SJSA1 (cell line): ENCODE measurements at places on chromosomes 5 and 9.

GRCh38 chr5:124871303-124871702 is 124.9 kb upstream of the ZNF608 start:
- DNase-seq = no peak

- DNase-seq = no peak
Measured at GRCh38 chr5:145826895-145827674, 8.1 kb downstream of the PRELID2 start.

DNA sequence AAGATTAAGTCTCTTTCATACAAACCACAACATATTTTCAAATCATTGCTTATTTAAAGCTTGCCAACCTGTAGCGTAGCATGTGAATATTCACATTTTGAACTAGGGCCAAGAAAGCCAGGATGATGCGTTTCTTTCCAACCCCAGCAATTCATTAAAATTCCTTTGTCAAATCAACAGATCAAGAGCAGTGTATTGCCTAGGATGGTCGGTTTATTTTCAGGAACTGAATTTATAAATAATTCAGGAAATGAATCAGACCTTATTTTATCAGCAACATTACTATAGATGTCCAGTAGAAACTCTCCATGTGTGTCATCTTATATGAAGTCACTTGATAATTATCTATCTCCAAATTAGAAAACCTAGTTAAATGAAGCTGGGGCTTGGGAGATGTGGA is 13.2 kb upstream of the AUH start:
- peak; percentile 37 for DNase-seq

GRCh38 chr5:72584466-72584865 is 77.3 kb upstream of the ZNF366 start:
- DNase-seq = no peak

DNA sequence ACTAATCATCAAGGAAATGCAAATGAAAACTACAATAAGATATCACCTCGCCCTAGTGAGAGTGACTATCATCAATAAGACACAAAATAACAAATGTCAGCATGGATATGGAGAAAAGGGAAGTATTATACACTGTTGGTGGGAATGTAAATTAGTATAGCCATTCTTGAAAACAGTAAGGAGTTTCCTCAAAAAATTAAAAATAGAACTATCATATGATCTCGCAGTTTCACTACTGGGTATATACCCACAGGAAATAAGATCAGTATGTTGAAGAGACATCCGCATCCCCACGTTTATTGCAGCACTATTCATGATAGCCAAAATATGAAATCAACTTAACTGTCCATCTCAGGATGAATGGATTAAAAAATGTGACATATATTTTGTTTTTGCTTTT is 31.6 kb upstream of the STK32A start:
- no peak for DNase-seq

GRCh38 chr5:135534609-135535419 is 950 bp downstream of the NEUROG1 start:
- DNase-seq = no peak

DNA sequence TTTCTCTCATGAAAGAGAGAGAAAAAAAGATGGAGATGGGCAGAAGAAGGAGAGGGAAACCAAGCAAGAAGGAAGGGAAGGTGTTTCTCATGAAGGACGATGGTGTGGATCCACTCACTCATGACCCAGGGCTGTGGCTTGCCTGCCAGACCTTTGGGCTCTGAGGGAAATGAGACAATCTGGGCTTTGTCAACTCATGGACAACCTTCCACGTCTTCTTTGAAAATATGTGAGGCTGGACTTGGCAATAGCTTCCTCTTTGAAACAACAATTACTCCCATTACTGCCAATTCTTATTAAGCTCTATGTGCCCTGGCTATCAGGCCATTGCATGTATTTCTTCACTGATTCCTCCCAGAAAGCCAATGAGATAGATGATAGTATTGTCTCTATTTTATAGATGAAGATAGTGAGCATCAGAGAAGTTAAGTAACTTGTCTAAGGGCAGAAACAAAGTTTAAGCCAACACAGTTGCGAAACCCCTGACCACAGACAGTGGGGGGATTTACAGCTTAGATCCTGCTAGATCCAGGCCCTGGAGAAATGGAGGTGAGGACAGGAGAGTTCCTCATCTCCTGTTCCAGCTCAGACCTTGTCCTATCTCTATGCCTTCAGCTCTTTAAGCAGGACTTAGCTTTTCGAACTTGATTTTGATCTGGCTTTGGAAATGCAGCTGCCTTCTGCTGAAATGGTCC is 132.4 kb downstream of the GCNT1 start:
- no peak for DNase-seq

GRCh38 chr9:136029556-136029955 is 65.5 kb downstream of the NACC2 start:
- no peak for DNase-seq

GRCh38 chr5:149944666-149945065 is at the start of gene PDE6A:
Gene PDE6A (minus strand): TSS chr5:149944793. CDS start chr5:149944673, 120 bp downstream.
- no peak for DNase-seq

DNA sequence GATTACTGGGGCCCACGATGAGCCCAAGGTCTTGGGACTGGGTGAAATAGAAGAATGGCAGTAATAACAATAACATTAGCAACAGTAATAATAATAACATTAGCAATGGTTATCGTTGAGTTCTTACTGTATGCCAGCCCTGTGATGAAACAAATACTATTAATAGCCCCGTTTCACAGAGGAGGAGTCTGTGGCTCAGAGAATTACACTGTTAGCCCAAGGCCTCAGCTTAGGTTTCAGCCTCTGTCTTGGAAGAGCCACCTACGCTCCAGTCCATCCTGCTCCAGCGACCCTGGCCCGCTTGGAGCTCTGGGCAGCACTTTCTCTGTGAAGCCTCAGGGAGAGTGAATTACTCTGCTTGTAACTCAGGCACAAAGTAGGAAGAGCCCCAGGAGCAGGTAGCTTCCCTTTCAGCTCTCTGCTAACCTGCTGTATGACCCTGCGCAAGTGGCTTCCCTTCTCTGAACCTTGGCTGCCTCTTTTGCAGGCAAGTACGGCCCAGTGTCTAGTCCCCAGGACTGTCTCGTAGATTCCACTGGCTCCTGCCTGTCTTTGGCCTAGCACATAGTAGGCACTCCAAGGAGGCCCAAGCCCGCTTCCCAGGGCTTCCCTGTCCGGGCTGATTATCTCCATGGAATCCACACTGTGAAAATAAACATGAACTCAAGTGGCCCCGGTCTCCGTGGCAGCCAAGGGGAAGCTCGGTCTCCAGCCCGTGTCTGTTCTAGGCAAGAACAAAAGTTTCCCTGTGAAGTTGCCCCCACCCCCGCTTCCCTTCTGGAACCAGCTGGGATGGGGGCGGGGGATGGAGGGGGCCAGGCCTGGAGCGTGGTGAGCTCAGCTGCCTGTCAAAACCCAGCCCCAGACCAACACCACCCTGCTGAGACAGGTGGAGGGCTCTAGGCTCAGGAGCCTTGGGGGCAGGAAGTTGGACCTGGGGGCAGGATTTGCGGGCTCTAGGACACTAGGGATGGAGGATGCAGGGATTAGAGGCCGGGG is 26.2 kb upstream of the LMX1B start:
- no peak for DNase-seq

DNA sequence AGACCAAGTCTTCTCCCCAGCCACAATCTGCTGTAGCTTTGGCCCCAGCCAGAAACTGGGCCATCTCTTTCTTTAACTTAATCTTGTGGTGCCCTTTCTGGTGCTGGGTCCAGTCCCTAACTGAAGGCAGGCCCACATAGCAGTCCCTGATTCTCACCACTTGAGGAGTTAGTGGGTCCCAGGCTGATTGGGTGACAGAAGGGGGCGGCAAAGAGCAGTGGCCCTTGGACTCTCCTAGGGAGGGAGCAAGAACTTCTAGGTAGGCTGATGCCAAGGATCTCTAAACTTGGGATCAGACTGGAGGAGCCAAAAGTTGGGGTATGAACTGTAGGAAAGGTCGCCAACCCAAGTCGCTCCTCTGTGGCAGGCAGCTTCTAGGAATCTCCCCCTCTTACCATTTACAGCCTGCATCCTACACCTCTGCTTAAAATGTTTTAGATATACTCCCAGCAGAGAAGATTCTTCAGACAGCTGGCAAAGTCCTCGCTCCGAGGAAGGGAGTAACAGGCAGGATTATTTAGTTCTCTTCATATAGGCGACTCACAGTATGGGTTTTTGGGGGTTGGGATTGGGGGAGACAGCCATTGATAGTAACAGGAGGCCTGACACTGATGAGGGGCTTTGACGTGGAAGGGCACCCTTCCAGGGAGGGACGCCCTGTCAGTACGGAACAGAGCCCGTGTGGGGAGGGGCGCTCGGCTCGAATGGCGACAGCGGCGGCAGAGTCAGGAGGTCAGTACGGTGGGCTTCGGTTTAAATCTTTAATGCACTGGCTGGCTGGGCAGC is 2.0 kb upstream of the CCL27 start:
- peak; percentile 29 for DNase-seq

- DNase-seq = no peak
Measured at GRCh38 chr5:89729623-89730301, 679.8 kb downstream of the CETN3 start.

DNA sequence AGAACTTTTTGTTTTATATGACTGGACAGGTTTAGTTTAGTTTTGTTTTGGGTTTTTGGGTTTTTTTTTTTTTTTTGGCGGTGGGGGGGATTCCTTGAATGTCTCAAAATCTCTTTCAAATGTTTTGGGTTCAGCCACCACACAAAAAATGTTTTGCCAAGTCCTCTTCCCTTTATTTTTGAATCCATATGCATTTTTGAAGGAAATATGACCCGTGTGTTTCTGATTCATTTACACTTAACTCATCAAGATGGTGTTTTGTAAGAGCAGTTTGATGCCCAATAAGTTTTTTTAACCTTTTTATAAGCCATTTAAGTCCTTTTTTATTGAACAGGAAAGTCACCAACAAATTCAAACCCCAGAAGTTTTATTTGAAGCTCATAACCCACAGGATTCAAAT is 209.8 kb downstream of the CWC27 start:
- DNase-seq = no peak

DNA sequence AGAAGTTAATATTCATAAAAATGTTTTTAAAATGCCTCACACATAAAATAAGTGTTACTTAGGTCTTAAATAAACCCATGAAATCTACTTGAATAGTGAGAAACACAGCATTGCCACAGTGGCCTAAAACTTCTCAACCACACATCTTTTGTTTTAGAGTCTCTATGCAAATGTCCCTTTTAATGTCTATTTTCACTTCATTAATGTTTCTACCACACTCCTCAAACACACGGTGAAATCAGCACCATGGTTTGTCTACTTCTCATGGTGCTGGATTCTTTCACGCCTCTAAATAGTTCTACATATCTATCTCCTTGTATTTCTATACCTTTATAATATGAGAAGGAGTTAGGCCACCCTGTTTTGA is 111.2 kb downstream of the EDIL3 start:
- DNase-seq = no peak
